Effector memory CD4-positive, alpha-beta T cell (primary cell): ENCODE measurements at places on chromosomes 7 and 10.

DNA sequence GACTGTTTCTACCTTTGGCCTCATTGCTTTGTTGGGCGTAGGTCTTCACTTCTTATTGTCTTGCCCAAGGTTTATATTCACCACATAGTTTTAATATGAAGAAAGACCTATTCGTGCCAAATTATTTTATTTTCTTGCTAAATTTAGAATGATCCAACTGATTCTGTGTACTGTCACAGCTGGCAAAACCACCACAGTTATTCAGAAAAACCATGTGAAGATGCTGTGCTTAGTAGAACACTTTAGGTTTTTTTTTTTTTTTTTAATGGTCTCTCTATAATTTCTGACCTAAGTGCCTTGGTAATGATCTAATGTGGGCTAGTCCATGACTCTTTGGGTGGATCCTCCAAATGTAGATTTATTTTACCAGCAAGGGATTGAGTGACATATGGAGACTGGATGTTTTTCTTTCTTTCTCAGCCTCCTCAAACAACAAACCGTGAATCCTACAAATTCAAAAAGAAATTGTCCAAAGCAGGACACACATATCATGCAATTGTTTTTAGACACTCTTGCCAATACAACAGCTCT is 243.8 kb downstream of the DYNC1I1 start:
- DNase-seq: no peak

DNA sequence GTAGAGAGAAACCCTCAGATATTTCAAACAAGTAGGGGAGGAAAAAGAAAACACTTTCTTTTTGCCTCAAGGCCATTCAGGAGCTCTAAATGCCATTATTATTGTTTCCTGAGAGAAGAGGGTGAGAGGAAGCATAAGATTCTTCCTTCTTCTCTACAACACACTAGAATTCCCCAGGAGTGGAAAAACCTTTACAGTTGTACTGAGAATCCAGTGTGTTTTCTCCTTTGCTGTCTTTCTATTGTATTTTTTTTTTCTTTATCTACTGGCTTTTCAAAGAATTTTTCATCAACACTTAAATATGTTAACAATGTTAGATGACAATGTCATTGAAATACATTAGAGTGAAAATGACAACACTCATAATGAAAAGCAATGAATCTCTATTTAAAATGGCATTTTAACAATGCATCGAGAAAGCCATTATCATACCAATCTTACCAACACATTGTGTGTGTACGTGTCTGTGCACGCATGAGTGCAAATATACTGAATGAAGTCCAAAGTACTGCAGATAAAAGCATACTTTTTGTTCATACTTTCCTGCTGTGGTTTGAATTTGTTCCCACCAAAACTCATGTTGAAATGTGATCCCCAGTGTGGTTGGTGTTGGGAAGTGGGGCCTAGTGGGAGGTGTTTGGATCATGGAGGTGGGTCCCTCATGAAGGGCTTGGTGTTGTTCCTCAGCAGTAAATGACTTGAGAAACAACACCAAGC is 24.2 kb upstream of the MACC1 start:
- no peak for DNase-seq

GRCh38 chr7:124761164-124761715 is 4.4 kb downstream of the GPR37 start:
- DNase-seq: no peak

- no peak for DNase-seq
Observed at GRCh38 chr10:22133749-22134624, 83.8 kb downstream of the EBLN1 start.

DNA sequence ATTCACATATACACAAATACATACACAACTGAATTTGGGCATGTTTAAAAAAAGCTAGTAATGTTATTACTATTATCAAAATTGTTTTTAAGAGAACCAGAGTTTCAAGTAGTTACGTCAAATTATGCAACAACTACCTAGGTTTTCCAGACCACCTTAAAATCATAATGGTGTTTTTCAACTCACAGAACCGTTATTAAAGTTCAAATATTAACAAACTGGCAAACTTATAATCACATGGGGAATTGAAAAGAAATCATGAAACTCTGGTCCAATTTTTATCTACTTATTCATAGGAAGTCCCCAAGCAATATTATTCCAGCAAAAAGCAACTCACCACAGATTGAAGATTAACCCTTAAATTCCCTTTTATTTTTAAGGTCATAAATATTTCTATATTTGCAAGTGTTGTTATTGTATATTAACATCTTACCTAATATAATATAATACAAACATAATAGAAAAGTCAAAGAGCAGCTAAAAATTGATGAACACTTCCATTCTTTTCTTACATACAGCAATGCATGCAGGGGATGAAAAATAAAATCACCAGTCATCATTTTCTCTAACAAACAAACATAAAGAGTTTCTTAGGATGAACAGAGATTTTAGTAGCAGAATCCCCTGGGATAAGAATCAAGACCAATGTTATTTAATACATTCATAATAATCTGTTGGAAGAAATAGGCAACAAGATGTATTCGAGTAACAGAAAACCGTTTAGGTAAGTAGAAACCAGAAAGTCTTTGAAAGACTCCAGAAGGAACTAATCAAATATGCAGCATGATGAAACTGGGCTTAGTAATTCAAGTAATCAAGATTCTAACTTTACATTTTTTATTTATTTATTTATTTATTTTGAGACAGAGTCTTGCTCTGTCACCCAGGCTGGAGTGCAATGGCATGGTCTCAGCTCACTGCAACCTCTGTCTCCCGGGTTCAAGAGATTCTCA is 391.1 kb downstream of the PARD3 start:
- DNase-seq: no peak

GRCh38 chr10:97821308-97822038 is 28.2 kb upstream of the GOLGA7B start:
- no peak for DNase-seq

DNA sequence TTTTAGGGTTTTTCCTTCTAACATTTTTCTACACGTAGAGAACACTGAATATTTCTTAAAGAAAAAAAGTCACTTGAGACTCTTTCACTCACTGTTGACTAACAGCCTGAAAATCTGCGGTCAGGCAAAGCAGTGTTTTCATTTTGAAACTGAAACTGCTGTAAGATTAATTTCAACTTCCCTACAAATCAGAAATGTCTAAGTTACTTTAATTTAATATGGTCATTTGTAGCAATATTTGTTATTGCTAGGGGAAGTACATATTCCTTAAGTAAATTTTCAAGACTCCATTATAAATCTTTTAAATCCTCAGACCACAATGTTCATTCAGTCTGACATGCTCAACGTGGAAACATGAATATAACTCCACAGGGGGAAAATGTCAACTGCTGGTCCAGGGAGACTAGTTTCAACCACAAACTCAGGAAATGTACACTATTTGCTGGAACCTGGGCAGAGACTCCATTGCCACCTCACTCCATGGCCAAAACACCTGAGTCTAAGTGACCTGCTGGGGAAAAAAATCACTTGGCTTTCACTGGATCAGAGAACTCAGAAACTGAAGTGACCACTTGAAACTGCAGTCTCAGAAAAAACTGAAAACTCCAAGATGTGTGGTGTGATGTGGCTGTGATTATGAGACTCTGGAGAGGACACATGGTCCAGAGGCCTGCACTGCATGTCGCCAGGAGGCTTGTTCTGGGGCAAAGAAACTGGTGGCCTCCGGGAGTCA is 161.2 kb downstream of the TAX1BP1 start:
- DNase-seq: no peak

DNA sequence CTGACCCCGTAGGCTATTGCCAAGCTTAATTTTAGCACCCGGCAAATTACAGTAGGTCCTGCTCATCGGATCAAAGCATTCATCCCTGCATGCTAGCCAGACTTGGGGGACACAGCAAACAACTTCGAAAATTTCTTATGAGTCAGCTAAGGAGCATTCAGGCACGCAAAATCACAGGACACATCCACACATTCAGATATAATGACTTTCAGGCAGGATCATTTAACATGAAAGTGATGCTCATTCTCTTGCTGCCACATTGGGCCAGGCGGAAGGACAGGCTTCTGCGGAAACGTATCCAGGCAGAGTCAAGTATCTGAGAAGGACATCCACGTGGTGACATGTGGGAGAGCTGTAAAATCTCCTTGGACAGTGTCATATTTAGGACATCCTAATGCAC is 474.0 kb upstream of the NRP1 start:
- DNase-seq: no peak

GRCh38 chr7:151752816-151753595 is 123.9 kb downstream of the PRKAG2 start:
- DNase-seq: no peak

- no peak for DNase-seq
Observed at GRCh38 chr10:16195894-16196293, 240.9 kb upstream of the PTER start.
